ENCODE measurements at places on chromosomes 7 and 10.

DNA sequence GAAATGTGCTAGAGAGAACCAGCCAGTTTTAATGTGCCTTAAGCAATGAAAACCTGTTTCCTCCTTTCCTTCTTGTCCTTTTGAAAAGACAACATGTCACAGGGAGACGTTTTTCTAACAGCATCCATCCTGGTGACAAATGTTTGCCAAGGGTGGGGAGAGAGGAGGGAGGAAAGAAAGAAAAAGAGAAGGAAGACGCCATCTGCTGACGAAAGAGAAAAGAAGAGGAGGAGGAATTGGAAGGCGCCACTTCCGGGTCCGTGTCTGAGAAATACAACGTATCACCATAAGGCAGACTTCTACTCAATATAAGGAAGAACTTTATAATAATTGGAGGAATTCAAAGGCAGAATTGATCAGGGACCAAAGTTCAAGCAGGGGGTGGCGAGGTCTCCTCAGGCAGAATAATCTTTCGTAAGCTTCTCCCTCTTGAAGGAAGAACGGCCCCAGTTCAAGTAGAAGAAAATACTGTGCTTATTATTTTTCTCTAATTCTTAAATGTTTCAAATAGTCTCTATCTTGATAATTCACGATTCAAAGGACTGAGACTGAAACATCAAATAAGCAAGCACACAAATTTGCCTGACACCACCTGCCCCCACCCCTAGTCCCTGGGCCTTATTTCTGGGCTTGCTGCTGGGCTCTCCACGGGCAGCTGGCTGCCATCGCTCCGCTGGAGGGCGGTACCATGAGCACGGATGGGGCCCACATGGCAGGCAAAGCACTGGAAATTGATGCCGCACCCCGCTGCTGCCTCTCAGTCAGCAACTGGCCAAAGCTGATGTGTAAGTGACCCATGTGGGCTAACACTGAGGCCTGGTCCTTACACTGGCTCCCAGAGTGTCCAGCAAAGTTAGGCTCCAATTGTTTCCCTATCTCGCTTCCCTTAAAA is 273.7 kb upstream of the KLF14 start:
- peak; percentile 86 for DNase-seq

GRCh38 chr7:34844936-34845665 is 187.1 kb downstream of the NPSR1 start:
- no peak for DNase-seq

GRCh38 chr10:124870854-124871425 is 69.3 kb downstream of the ABRAXAS2 start:
- no peak for DNase-seq

- DNase-seq = no peak
These were observed 1044.9 kb downstream of the TYW1 start for GRCh38 chr7:68041554-68041953.

DNA sequence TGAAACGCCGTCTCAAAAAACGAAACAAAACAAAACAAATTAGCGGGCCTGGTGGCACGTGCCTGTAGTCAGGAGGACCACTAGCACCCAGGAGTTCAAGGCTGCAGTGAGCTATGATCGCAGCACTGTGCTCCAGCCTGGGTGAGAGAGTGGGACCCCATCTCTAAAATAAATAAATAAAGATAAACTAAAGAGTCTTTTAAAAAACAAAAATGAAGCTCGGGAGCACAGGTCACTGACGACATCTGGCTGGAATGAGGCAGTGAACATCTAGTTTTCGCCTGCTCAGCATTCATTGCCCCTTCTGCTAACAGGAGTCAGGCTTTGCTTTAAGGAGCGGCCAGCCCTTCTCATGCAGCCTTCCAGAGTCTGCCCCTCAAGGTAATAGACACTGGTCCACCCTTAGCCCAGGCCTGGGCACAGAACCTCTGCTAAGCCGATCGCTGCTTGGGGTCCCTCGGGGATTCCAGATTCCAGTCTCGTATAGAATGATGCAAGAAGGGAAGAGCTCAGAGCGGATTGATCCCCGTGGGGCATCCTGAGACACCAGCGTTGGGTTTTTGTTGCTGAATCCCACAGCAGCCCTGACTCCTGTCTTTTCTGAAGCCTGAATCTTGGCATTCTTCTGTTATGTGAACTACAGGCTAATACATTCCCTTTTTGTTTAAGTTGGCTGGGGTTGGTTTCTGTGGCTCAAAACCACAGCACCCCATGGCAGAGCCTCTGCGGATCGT is 14.2 kb upstream of the FOXK1 start:
- DNase-seq = no peak

DNA sequence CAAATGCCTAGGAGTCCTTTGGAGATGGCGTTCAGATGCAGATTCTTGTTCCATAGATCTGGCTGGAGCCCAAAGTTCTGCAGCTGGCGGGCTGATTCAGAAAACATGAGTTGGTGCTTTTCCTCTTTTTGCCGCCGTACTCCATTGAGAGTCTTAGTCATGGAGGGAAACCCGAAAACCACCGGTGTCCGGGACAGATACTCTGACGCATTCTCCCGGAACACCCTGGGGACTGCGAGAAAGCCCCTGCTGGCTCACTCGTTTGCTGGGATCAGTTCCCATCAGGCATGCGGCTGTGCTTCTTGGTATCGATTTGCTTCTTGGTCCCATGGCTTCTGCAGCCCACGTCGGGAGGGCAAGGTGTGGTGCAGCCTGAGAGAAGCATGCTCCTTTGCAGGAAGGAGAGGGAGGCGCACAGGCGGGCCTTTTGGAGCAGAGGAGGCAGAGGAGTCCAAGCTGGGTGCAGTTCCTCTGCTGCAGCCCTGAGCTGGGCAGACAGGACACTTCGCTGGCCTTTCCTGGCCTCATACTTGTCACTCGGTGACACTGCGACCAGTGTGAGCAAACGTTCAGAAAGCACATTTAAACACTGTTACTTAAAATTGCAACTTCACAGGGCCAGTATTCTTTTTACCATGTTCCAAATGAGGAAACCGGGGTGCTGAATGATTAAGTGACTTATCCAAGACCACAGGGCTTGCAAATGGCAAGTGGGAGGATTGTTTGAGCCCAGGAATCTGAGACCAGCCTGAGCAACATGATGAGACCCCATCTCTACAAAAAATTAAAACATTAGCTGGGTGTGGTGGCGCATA is 30.6 kb upstream of the PFKFB3 start:
- peak; percentile 98 for DNase-seq

DNA sequence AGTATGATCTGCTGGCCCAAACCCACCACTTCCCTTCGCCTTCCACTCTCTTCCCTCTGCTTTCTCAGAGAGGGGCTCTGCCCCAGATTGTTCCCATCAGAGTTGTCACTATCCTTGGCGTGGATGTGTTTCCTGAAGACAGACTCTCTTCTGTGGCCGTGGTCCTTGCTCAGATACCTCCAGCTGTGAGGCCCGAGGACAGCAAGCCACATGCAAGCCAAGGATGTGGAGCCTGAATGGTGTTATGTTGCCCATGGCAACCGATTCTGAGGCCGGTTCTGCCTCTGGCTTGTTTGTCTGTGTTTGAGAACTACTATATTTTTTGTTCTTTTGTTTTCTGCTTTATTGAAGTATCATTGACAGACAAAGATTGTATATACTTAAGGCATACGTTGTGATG is 247.4 kb upstream of the PODXL start:
- DNase-seq = no peak

- no peak for DNase-seq
These were observed 71.9 kb downstream of the OAT start for GRCh38 chr10:124346831-124347230.

- DNase-seq = no peak
These were observed 352.6 kb downstream of the PRPF18 start for GRCh38 chr10:13939391-13939790.

DNA sequence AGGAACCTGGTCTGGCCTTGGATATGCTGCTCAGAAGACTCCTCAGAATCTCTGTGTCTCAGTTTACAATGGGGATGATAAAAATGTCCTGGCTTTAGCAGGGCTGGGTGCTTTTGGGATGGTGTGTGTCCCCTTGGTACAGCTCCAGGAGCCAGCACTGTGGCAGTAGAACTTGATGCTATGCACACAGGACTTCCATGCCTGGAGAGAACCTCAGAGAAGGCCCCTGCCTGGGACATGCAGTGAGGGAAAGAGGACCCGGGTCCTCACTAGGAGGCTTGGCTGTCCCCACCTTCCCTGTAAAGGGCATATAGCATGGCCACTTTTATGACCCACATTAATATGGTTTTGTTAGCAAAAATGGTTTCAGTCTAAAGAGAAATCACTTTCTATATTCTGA is 100.5 kb downstream of the GLRX3 start:
- DNase-seq = no peak

Measured in Kasumi-1 (cell line).